ENCODE measurements at places on chromosomes 2 and 18.
A peak's percentile ranks its signal among the peaks of the same experiment; 100 is the strongest.

DNA sequence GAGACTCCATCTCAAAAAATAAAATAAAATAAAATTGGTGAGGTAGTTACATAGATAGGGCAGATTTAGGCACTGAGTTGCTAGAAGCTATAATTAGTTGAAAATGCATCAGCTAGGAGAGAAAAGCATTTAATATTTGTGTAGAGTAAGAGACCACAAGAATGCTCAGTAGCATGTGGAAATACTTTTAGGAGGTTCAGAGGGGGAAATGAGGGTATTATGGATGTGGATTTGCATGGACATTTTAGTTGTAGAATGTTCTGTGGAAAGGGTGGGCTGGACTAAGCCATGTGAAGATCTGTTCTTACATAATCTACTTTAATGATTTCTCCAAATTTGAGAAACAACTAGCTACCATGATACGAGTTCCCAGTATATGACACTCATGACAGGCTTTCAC, 95.5 kb downstream of the ATP9B start:
- DNase-seq, result no peak

GRCh38 chr18:53605198-53605597, 619.3 kb downstream of the MBD2 start:
- no peak for DNase-seq

DNA sequence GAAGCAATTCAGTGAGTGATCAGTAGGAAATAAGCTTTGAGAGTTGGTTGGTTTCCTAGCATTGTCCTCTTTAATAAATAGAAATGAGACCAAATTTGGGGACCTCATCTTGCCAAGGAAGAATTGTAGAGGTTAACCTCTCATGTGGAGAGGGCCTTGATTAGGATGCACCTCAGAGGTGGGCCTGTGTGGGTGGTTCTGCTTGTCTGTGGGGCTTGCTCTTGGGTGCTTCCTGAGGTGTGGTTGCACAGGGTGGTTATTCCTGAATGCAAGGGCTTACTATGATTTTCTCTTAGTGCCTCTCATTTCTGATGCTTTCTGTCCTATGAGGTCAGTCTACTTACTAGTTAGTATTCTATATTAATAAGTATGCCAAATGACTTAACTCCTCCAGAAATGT, 89.6 kb upstream of the MGAT5 start:
- DNase-seq, result no peak

- no peak for DNase-seq
These were observed 38.5 kb downstream of the LRP2 start for GRCh38 chr2:169323841-169324240.

GRCh38 chr18:46156124-46156745, 52.0 kb downstream of the HAUS1 start:
- no peak for DNase-seq

GRCh38 chr2:11582862-11583752, 49.3 kb downstream of the GREB1 start:
- peak; percentile 10 for DNase-seq

DNA sequence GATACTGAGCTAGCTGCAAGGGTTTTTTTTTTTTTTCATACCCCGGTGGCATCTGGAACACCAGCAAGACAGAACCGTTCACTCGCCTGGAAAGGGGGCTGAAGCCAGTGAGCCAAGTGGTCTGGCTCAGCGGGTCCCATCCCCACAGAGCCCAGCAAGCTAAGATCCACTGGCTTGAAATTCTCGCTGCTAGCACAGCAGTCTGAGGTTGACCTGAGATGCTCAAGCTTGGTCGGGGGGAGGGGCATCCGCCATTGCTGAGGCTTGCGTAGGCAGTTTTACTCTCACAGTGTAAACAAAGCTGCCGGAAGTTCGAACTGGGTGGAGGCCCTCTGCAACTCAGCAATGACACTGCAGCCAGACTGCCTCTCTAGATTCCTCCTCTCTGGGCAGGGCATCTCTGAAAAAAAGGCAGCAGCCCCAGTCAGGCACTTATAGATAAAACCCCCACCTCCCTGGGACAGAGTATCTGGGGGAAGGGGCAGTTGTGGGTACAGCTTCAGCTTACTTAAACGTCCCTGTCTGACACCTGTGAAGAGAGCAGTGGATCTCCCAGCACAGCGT, 5.1 kb upstream of the MIB1 start:
- no peak for DNase-seq

- DNase-seq, result no peak
These were observed 58.0 kb downstream of the TMEM163 start for GRCh38 chr2:134660626-134661402.

- DNase-seq, result no peak
These were observed 9.3 kb downstream of the NCK2 start for GRCh38 chr2:105754011-105754410.

DNA sequence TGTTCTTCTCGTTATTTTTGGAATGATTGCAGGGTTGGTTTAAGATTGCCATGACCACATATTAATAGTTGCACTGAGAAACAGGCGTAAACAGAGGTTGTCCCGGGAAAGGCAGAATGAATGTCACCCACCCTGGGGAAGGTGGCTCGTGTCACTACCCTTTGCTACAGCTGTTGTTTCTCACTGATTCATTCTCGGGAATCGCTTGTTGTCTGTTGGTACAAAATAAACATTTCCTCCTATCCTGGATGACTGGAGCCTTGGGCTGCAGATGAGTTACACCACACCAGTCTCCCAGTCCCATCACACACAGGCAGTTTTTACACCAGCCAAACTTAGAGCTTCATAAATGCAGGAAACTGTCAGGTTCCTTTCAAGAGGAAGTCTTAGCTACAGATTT, 216.7 kb downstream of the GBX2 start:
- DNase-seq, result no peak

DNA sequence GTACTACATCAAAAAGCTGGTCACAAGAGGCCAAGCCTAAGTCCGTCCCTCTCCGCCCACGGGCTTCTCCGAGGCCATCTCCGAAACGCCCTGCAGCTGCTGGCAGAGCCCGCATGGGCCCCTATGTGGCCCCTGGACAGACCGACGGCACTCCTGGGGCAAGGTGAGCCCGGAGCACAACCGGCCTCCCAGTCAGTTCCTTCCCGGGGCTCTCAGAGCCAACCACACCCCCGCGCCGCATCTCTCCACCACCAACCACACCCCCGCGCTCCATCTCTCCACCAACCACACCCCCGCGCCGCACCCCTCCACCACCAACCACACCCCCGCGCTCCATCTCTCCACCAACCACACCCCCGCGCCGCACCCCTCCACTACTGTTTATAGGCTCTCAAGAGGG, 93.5 kb downstream of the ZNF516 start:
- DNase-seq, result no peak

- no peak for DNase-seq
These were observed 302.1 kb downstream of the ARHGAP15 start for GRCh38 chr2:143431316-143431715.

GRCh38 chr2:48131539-48132270, 225.4 kb upstream of the FBXO11 start:
- DNase-seq, result no peak

GRCh38 chr2:152453129-152453911, 118.3 kb downstream of the FMNL2 start:
- DNase-seq, result no peak

GRCh38 chr2:47078541-47079482, 76.3 kb downstream of the STPG4 start:
- no peak for DNase-seq

GRCh38 chr2:173136599-173136998, 61.0 kb downstream of the MAP3K20 start:
- no peak for DNase-seq

DNA sequence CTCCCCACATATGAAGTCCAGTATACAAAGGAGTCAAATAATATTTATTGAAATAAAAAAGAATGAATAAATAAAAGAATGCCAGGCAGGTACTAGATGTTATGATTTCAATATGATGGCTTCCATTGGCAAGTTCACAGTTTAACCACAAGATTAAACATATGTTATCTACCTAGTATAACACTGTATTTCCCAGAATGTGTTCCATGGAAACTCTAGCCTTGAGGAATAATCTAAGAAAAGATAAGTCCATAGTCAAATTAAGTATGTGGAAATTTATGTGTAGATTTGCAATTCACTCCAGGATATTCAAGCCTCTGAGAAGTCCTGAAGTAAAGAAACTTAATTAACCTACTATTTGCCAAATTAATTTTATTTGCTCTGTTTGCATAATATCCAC, 71.1 kb upstream of the FMNL2 start:
- DNase-seq, result no peak

DNA sequence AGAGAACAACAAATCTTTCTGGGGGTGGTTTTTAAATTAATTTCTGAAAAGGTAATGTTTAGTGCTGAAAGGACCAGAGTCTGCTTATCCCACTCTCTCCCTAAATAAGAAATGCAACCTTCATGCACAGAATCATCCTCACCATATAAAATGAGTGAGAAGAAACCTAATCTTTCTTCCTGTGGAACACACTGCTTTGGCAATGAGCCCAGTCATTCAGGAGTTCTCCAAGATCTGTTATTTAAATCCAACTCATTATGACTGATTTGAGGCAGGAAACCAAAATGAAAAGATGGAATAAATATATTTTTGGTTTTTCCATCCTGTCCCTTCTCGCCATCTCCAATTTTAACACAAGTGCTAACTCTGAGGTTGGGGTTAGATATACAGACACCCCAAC, 228.3 kb downstream of the SRBD1 start:
- DNase-seq, result no peak

DNA sequence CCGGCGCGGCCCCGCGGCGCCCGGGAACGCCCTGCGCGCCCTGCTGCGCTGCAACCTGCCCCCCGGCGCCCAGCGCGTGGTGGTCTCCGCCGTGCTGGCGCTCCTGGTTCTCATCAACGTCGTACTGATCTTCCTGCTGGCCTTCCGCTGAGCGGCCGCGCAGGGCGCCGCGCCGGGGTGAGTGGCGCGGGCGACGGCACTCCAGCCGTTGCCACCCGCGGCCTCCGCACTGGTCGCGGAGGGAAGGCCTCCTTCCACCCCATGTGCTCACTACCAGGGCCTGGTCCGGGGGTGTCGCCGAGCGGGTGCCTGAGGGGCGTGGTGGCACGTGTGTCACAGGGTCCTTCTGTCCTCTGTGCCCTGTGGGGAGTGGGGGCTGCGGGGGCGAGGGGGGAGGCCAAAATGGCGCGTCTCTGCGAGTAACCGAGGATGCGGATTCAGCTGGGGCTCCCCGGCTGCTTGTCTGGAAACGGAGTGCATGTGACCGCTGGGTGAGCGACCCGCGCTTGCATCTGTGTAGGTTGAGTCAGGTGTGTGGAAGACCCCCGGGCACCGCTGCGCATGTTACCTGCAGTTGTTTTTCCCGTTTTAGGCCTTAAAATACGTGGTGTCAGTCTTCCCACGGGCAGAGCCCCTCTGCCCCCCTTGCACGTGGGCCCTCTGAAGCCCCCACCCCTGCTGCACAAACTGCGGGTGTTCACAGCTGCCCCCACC, 58.0 kb downstream of the FAM168B start:
- no peak for DNase-seq

- DNase-seq, result no peak
These were observed 365.7 kb upstream of the FANCL start for GRCh38 chr2:58606799-58607198.

GRCh38 chr2:191244350-191244749, 854 bp upstream of the MYO1B start:
- no peak for DNase-seq

DNA sequence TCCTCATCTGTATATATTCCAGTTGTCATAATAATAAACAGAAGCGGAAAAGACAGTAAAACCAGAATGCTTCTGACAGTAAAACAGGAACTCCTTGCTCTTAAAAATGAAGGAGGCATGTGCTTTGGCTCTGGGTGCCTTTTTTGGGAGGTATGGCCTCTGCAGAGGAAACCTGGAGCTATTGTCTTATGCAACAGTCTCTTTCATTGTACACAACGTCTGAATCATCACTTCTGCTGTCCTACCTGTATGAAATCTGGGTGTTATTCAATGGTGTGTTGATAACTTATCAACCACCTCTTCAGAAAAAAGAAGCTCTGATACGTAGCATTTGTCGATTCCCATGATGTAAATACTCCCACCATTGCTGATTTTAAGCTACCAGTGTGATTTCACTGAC, 64.8 kb downstream of the CDCA7 start:
- no peak for DNase-seq

DNA sequence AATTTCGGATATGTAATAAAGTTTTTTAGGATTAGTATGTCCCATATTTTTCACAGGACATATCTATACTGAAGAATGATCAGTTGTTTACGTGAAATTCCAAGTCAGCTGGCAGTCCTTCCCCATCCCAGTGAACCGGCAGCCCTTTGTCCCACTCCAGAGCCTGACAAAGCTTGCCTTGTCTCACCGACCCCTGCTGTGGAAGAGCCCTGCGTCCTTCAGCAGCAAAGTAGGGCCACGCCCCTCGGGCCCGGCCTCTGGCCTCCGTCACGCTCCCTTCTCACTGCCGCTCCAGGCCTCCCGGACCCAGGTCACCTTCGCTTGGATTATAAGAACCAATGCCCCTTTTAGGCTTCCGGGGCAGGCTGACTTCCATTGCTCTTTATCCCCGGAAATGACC, 89.8 kb upstream of the TGIF1 start:
- DNase-seq, result no peak

GRCh38 chr18:36532394-36532793, 234.9 kb downstream of the FHOD3 start:
- DNase-seq, result no peak

- DNase-seq, result no peak
These were observed 5.0 kb upstream of the CHST10 start for GRCh38 chr2:100422320-100423055.

- DNase-seq, result no peak
These were observed 25.7 kb downstream of the DIS3L2 start for GRCh38 chr2:231987124-231987727.

GRCh38 chr2:30254685-30255001, 23.3 kb downstream of the LBH start:
- DNase-seq, result no peak

GRCh38 chr2:98577313-98577712, 31.0 kb downstream of the COA5 start:
- DNase-seq, result no peak

GRCh38 chr2:226694586-226695284, 104.9 kb downstream of the IRS1 start:
- DNase-seq, result no peak

DNA sequence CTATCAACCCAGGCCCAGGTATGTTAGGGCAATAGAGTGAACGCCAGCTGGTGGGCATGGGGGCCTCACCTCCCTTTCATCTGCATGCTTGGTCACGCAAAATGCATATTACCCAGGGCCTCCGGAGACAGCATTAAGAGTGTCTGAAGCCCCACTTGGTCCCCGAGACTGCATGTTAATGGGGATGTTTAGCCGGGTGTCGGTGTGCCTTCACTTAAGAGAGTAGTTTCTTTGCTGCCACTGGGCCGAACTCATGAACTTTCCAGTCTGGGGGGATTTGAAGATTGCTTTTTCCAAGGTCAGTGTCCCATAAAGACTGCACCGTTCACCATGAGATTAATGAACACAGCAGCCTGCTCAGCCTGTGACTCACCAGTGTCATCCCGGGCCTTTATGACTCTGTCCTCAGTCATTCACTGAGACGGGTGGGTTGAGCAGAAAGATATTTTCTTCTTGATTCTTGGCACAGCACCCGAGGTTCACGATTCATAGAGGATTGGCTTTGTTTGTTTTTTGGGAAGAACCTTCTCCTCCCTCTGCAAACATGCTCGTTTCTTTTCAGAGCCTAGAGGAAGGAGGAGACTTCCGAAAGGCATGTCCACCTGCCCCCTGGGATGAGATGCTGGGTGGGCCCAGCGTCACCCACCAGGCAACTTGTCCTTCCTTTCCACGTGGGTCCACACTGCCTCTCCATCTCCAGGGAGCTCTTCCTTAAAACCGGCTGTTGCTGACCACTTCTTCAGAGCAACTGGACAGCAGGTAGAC, 199.1 kb downstream of the GLI2 start:
- no peak for DNase-seq

All from stimulated activated CD8-positive, alpha-beta memory T cell treated with anti-CD3 and anti-CD28 coated beads, Interleukin-7, amount 100 ng/mL, for 1 hour (primary cell).